ENCODE measurements at places on chromosomes 11 and 22. TPM values are rescaled to one million over a fixed set of nuclear protein-coding genes. Genes with fewer than 3 reads are reported as not detected.

The MOV10L1 gene
- total RNA-seq: 0.98 TPM

The CLMP gene
- 99.4 TPM for total RNA-seq

DNA sequence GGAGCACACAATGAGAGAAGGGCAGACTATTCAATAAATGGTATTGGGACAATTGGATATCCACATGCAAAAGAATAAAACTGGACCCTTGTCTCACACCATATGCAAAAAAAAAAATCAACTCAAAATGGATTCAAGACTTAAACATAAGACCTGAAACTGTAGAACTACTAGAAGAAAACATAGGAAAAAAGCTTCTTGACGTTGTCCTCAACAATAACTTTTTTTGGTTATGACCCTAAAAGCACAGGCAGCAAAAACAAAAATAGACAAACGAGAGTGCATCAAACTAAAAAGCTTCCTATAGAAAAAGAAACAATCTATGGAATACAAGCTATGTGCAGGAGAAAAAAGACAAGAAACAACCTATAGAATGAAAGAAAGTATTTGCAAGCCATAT, 37.1 kb upstream of the EED start:
- DNase-seq: no peak

DNA sequence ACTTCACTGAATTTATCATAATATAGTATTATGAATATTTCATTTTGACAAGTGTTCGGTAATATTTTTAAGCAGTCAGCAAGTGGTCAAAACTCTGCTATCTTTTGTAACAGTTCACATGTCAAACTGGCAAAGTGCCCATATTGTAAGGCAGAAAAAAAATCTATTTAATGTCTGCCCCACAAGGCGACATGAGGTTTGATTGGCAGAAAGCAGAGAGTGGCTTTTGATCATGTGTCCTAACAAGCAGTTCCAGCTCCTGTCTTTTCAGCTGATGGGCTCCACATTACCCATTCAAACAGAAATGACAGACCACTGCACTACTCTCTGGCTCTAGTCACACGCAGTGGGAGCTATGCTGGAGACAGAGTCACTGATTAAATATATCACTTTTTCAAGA, 59.0 kb downstream of the SOX6 start:
- no peak for DNase-seq

The WBP2NL gene
- total RNA-seq: 2.0 TPM

GRCh38 chr11:93842461-93842860, 8.0 kb downstream of the VSTM5 start:
- no peak for DNase-seq

DNA sequence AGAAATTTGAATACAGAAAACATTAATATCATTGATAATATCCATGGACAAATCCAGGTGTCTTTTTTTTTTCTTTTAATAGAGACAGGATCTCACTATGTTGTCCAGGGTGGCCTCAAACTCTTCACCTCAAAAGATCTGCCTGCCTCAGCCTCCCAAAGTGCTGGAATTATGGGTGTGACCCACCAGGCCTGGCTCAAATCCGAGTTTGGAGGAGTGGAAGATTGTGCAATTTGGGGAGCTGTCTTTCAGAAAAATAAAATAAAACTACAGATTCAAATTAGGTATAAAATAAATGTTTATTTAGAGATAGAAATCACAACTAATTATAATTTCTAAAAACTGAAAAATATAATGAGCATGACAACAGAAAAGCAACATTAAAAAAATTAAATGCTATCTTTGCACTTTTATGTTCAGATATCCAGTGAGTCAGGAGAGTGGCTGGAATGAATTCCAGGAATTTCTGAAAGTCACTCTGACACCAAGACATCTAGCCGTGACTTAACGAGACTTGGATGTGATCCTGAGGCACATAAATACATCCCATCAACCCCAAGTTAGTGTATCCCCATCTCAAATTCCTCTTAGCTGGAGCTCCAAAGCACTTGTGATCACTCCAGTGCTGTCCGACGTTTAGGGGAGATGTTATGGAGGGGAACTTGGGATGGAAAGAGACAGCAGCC, 128.6 kb upstream of the THY1 start:
- DNase-seq: no peak

- no peak for DNase-seq
Observed at GRCh38 chr11:63841554-63841953, 2.6 kb downstream of the MARK2 start.

- no peak for DNase-seq
Observed at GRCh38 chr11:11583801-11584529, 37.8 kb downstream of the GALNT18 start.

The TSPAN32 gene
- total RNA-seq: 3.7 TPM

DNA sequence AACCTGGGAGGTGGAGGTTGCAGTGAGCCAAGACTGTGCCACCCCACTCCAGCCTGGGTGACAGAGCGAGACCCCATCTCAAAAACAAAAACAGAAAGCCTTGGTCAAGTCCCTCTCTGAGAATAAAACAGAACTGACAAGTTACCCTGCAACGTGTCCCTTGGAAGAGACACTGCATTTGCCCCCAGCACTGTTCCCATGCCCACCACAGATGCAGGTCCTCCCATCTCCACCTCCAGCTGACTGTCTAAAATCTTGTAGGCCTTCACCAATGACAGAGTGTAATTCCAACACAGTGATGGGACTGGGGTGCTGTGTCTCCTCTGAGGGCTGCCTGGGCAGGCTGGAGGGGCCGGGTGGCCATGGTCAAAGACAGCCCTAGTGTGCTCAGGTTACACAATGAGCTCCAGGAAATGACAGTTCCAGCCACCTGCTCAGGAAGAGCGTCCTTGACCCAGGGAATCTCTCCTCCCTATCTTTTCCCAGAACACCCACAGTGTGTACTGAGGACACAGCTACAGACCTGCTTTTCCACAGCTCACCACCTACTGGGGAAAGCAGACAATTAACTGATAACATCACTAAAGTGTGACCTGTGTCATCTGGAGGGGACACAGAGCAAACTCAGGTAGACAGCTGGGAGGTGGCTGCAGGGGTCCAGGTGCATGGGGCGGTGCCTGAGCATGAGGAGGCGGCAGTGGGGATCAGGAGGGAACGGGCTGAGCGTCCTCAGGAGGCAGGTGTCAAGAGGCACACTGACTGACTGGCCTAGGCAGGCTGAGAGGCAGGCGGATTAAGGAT, 56.4 kb downstream of the ARFGAP3 start:
- DNase-seq: peak; percentile 75

- no peak for DNase-seq
Observed at GRCh38 chr11:67287355-67288197, 1.5 kb upstream of the ANKRD13D start.

GRCh38 chr22:24413736-24414385, 13.5 kb upstream of the ADORA2A start:
- no peak for DNase-seq

DNA sequence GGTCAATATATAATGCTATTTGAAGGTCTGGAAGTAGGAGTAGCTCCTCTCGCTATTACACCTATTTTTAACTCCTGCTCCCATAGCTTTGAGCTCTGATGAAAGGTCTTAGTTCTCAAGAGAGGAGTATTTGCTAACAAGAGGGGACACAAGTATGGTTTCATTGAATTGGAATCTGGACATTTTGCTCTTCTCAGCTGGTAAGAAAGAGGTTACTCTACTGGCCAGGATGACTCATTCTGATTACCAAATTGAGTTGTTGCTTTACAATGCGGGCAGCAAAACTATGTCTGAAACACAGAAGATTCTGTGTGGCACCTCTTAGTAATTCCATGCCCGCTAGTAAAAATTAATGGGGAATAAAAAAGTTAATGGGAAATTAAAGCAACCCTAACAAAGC, 63.6 kb upstream of the EP300 start:
- no peak for DNase-seq

- DNase-seq: peak; percentile 82
Observed at GRCh38 chr22:48748113-48748859, 1079.4 kb downstream of the BRD1 start.

The CNIH2 gene
- total RNA-seq: 3.2 TPM

DNA sequence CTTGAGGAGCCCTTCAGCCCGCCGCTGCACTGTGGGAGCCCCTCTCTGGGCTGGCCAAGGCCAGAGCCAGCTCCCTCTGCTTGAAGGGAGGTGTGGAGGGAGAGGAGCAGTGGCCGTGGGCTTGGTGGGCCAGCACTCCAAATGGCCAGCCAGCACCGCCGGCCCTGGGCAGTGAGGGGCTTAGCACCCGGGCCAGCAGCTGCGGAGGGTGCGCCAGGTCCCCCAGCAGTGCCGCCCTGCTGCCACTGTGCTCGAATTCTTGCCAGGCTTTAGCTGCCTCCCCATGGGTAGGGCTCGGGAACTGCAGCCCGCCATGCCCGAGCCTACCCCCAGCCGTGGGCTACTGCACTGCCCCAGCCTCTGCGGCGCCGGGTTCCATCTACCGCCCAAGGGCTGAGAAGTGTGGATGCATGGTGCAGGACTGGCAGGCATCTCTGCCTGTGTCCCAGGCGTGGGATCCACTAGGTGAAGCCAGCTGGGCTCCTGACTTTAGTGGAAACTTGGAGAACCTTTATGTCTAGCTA, 82.7 kb downstream of the KCNA4 start:
- no peak for DNase-seq
